ENCODE measurements at places on chromosomes 1 and 21.

- DNase-seq = no peak
Measured at GRCh38 chr1:202844935-202845334, 34.2 kb downstream of the PCAT6 start.

DNA sequence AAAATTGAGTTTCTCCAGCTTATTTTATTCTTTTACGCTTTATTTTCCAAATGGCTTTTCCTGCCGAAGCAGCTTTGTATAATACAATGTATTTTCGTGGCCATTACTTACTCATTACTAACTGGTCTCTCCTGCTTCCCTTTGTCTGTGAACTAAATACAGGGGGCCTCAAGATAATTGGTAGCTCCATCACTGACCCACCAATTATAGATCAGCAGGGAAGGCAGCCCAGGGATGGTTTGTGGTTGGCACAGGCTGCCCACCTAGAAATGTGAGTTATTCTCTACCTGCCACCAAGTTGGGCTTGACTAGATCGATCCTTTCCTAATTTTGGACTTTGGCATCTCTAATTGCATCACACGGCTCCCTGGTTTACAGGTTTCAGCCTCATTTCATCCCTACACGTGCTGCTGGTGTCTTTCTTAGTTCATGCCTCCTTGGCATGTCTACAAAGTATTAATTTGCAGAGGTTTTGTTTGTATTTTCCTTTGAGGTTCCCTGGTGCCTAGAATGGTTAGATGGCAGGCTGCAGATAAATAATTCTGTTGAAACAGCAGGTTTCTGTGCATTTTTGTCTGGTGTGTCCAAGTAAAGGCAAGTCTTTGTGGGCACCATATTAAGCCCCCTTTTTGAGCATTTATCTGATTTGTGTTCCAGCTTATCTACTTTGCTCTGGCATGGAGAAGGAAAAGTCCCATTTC lies 35.2 kb downstream of the PEX14 start:
- DNase-seq = no peak

GRCh38 chr1:193674292-193674944 lies 488.0 kb upstream of the B3GALT2 start:
- no peak for DNase-seq

DNA sequence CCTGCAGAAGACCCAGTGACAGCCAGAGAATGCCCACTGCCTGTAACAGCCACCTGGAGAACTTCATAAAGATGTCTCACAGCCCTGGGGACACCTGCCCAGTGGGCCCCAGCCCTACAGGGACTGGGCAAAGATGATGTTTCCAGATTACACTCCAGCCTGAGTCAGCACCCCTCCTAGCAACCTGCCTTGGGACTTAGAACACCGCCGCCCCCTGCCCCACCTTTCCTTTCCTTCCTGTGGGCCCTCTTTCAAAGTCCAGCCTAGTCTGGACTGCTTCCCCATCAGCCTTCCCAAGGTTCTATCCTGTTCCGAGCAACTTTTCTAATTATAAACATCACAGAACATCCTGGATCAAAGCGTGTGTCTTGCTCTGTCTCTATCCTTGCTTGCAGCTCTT lies 14.7 kb upstream of the PINK1 start:
- DNase-seq = no peak

GRCh38 chr21:14543983-14544382 lies 2.1 kb downstream of the SAMSN1 start:
- no peak for DNase-seq

DNA sequence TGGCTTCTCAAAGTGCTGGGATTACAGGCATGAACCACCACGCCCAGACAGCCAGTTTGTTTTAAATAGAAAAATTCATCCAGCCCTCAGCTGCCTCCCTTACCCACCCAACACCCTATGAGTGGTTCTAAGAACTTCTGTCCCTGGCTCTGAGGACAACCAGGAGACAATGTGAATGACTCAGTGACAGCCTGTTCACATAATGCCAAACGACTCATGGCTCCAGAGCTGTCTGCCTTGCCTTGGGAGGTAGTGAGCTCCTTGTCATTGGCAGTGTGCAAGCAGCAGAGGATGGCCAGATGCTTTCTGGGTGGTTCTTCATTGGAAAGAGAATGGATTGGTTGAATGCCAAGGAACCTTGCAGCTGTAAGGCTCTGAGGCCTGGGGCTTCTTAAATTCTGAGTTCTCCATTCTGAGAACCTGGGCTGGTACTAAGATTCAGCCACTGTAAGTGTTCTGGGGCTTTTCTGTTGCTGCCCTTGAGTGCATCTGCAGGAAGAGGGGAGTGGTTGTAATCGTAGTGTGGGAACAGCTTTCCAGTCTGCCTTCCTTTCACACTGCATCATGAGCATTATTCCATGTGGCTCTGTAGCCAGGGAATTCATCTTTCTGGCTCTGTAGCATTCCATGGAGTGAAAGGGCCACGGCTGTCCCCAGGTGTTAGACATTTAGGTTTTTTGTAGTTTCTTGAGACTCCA lies 5.8 kb downstream of the SERINC2 start:
- no peak for DNase-seq

DNA sequence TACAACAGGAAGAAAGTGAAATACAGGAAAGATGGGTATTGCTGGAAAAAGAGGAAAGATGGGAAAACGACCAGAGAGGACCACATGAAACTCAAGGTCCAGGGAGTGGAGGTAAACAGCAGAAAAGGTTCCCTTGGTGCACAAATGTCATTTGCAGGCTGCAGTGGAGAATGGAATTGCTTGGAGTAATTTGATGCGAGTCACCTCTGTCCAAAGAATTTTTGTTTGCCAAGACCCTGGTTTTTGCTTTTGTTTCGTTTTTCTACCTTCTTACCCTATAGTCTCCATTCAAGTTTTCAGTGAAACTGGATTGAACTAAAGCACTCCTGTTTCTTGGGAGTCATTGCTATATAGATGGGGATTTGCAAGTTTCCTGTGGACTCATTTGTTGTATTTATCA lies 464.3 kb downstream of the CAMTA1 start:
- no peak for DNase-seq

DNA sequence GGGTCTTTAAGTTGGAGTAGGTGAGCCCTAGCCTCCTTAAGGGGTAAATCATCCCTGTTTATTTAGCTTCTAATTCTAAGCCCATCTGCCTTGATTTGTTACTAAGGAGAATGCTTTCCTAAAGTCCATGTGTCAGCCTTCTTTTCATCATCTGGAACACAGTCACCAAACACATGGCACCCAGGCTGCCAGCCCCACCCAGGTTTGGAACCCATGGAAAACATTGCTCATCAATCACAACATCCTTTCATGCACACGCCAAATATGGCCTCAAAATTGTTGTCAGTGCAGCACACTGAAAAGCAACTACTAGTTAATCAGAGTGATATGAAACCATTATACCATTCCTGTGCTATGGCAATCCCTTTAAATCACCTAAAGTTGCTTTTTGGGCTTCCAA lies 386.7 kb upstream of the ESRRG start:
- no peak for DNase-seq

GRCh38 chr1:5525597-5526384 lies 466.4 kb downstream of the NPHP4 start:
- no peak for DNase-seq

DNA sequence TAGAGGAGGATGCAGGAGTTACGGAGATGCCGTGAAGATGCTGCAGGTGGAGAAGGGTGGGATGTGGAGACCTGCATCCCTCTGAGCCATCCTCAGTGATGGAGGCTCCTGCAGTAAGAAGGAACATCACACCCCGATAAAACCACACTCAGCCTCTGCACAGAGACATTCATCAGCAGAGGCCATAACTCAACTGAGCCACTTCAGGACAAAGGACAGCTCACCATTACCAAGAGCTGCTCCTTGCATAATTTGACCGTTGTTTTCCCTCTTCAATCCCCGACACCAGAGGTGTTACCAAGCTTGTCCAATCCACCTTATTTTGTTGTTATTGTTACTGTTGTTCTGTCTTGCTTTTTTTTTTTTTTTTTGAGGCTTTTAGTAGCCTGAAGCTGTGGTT lies 543.9 kb downstream of the AJAP1 start:
- no peak for DNase-seq

GRCh38 chr1:52032785-52033131 lies 852 bp downstream of the KTI12 start:
- peak; percentile 34 for DNase-seq

DNA sequence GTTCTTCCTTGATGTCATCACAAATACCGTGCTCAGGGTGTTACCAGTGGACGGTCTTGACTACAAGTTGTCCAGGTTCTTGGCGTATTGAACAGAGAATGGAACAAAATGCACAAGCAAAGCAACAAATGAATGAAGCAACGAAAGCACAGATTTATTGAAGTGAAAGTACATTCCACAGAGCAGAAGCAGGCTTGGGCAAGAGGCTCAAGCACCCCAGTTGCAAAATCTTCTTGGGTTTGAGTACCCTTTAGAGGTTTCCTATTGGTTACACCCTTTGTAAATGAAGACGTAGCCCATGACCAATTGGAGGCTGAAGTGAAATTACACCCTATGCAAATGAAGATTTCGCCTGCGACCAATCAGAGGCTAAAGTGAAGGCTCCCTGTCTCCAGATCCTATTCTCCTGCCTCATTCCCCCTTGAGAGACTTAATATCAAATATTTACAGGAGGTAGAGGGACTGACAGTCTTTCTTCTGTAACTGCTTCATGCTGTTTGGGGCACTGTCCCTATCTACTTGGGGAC lies 38.3 kb downstream of the YY1AP1 start:
- no peak for DNase-seq

DNA sequence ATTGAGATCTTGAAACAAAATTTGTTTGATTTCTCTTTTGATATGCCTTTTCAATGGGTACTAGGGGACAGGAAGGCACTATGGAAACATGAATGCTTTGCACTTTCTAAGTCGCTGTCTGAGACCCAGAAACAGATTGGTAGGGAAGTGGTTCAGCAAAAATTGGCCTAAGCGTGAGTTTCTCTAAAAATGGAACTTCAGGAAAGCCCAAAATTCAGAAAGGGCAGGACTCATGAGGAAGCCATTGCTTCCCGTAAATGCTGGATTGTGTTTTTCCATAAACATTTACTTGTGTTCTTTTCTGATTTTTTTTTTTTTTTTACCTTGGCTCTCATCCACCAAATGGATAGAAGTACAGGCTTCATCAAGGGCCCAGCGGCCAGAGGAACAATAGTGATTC lies 123.7 kb upstream of the ATP1B1 start:
- DNase-seq = no peak

DNA sequence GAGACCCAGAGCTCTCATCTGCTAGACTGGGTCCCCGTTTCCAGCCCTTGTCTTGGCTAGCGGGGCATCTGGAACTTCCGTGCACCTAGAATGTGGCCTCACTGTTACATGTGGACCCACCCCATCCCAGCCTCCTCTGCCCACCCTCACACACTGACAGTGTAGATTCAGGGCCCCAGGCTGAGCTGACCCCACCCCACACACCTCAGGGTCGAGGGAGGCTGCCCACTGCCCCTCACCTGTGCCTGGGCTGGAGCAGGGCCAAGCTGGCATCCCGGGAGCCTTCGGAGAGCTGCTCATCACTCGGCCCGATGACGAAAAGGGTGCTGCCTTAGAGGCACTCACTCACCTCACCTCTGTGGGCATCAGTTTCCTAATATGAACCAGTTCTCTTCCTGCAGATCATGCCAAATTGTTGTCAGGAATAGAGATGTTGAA lies 11.1 kb downstream of the ACOT11 start:
- DNase-seq = no peak

GRCh38 chr1:24850328-24850920 lies 79.7 kb downstream of the RUNX3 start:
- no peak for DNase-seq

- no peak for DNase-seq
Measured at GRCh38 chr1:166307261-166308188, 140.7 kb upstream of the FAM78B start.

DNA sequence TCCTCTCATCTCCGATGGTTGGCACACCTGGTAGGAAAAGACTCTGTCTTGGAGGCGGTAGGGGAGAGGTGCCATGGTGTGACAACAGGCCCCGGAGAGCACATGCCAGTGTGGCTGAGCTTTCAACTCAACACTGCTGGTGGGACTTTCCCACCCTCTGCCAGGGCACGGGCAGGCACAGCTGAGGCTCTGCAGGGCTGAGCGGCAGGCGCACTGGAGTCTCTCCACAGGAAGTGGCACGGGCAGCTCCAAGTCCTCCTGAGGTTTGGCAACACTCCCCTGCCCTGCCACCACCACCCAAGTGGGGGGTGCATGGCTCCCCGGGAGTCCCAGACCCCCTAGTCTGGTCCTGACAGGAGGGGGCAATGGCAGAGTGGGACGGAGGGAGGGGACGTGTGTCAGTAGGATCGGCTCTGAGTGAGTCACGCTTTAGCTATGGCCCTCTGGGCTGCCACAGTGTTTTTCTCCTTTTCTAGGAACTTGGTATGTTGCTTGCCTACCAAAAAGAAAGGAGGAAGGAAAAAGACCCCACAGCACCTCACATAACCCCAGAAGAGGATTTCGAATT lies 27.3 kb upstream of the EVA1B start:
- peak; percentile 76 for DNase-seq

- DNase-seq = no peak
Measured at GRCh38 chr1:117795190-117795589, 134.2 kb downstream of the GDAP2 start.

DNA sequence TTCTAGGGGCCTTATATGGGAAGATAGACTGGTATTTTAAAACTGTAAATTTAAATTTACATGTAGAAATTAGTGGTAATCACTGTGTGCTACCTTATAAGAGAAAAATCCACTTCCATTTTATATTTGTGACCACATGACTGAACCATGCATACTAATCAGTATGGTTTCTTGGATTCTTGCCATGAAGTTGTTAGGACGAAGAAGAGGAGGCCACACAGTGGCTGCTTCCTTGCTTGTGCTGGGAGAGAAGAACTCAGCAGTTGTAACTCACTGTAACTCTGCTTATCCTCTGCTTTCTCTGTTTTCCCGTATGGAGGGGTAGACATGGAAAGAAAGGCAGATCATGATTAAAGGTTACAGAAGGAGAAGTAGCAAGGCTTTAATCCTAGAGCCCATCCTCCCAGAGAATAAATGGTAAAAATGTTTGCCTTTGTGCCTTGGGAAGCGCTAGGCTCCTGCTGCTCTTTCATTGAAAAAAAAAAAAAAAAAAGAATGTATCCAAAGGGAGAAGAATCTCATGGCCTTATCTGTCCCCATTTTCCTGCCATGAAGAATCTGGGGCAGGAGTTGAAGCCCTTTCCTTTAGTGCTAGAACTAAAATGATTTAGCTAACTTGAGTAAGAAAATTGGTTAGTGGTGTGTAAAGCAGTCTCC lies 32.4 kb downstream of the KCTD3 start:
- DNase-seq = no peak

GRCh38 chr1:182120411-182121258 lies 59.1 kb upstream of the ZNF648 start:
- peak; percentile 58 for DNase-seq

GRCh38 chr1:192904438-192904895 lies 95.6 kb downstream of the RGS2 start:
- peak; percentile 10 for DNase-seq

Measured in Calu3 (cell line).